ENCODE measurements at places on chromosomes 6 and 20.

DNA sequence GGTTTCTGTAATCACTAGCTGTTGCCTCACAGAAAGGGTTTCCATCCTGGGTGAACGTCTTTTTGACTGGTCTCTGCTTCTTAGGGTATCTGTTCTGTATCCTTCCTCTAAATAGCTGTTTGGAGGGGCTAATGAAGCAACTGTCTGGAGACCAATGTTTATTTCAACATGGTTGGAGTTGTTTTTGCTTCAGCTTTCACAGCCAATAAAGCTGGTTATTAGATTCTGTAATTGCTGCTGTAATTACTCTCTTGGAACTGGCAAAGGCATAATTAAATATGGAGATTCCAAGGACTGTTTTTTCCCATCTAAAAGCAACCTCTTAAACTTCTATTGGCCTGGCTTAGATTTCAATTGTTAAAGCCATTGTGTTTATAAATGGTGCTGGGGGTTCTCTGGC, 31.9 kb downstream of the CHMP4B start:
- no peak for DNase-seq

DNA sequence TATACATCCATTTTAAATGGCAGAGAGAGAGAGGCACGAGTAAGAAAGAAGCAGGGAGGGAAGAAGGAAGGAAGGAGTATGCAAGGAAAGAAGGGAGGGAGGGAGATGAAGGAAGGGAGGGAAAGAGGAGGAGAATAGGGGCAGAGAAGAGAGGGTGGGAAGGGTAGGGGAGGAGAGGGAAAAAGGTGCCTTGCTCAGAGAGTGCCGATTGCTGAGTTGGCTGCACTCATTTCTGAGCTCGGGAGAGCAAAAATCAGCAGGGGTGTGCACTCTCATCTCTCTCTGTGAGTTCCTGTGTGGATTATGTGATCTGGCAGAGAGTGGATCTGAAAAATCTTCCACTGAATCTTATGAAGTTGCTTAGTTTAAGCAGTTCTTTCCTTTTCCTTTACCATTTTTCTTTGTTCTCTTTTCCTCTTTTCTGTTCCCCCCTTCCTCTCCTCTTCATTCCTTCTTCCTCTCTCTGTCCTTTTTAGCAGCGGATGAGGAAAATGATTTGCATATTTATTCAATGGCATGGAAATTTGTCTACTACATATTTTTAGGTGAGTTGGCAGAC, 108.7 kb downstream of the PERP start:
- no peak for DNase-seq

GRCh38 chr6:90461383-90461782, 125.5 kb downstream of the MAP3K7 start:
- DNase-seq, result no peak

- no peak for DNase-seq
Measured at GRCh38 chr6:121984956-121985355, 414.5 kb upstream of the HSF2 start.

GRCh38 chr6:52325695-52326471, 36.1 kb upstream of the PAQR8 start:
- no peak for DNase-seq

GRCh38 chr20:3919352-3919751, 30.2 kb downstream of the PANK2 start:
- no peak for DNase-seq

DNA sequence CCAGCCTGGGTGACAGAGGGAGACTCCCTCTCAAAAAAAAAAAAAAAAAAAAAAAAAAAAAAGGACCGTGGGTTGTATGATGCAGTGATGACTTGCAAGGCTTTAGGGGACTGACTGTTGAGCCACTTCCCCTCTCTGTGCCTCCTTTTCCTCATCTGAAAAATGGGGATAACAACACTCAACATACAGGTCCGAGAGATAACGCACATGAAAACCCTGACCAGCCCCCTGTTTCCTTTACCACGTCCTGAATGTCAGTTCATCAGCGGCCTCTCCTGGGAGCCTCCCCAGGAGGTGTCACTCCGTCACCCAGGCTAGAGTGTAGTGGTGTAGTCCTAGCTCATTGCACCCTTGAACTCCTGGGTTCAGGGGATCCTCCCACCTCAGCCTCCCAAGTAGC, 3.9 kb downstream of the SLA2 start:
- DNase-seq, result no peak

DNA sequence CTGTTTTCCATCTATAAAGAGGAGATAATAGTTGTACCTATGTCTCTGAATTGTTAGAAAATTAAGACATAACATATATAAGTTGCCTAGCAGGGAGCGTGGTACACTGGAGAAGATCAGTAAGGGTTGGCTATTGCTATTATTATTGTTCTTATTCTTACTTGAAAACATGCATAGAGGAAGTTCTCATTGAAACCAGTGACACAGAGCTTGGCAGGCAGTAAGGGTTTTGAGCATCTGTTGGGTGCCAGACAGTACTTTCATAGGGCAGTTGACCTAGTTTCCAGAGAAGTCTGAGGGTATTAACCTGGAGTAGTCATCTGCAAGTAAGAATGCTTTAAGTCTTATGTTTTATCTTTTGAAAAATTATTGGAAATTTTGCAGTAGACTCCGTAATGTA, 13.3 kb upstream of the SGK1 start:
- no peak for DNase-seq

DNA sequence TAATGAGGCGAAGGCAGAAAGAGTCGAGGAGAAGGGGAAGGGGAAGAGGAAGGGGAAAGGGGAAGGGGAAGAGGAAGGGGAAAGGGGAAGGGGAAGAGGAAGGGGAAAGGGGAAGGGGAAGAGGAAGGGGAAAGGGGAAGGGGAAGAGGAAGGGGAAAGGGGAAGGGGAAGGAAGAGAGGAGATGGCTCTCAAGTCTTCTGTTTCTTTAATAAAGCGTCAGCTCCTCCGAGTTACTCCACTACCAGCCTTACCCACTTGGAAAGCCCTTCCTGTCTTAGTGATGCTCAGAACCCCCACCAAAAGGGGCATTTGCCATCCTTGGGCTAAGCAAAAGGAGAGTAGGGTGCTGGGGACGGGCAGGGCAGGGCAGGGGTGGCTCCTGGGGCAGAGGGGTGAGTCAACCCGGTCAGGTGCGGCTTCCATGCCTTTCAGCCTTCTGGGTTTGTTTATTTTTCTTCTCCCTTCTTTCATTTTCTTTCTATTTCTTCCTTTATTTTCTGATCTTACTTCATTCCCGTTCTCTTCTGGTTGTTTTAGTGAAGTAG, 476 bp upstream of the CLIC5 start:
- DNase-seq, result no peak

GRCh38 chr20:56710125-56710524, 81.0 kb downstream of the TFAP2C start:
- DNase-seq, result no peak
